IMR-90 (cell line): ENCODE measurements at places on chromosomes 12 and 14. TPM values are rescaled to one million over a fixed set of nuclear protein-coding genes. Genes with fewer than 3 reads are reported as not detected.

DNA sequence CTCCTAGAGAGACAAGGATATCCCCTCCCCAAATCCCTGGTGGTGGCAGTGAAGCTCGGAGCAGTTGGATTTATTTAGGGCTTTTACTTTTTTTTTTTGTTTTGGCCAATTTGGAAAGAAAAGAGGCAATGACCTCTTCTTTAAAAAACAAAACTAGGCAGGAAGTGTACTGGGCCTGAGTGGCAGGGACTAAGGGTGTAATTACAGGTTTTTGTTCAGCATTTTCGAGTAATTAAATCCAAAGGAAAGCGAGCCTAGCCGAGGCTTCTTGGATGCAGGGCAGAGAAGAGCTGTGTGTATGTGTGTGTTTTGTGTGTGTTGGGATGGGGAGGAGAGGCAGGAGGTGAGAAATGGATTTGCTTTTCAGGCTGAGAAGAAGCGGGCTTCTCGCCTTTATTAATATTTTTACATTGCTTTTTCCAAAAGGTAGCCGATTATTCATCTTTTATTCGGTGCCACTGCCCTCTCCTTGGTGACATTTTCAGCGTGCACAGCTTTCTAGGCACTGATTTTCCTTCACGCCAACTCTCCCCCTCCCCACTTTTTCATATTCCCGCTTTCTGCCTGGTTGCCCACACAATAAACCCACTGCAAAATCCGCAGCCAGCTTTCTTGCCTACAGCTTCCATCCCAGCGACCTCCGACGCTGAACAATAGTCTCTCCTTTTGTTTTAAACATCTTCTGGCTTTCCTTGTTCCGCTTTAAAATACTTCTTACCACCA lies 8.9 kb upstream of the IRF2BPL start:
- no peak for DNase-seq

- DNase-seq = no peak
Measured at GRCh38 chr14:105912641-105913180, 386.3 kb downstream of the TMEM121 start.

The SPIC gene
- total RNA-seq = not detected in 2 replicates

DNA sequence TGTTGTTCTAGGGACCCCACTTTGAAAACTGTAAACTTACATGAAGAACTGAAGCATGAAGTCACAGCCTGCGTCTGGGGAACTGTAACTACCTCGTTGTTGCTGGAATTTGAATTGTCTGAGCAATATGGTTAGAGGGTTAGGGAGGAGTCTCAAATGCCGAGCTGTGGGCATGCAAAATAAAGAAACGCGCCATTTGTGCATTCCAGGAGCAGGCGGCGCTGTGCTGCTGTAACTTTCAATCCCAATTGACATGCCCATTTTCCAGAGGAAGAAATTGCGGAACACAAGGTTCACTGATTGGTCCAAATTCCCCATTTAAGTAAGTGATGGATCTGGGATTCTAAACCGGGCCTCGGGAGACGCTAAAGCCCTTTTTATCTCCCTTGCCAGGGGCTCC lies 61.3 kb downstream of the ZNF664 start:
- DNase-seq = no peak

GRCh38 chr14:51704545-51704944 lies 52.8 kb downstream of the FRMD6 start:
- no peak for DNase-seq

The MYH7 gene
- not detected in 2 replicates for total RNA-seq

The SALL2 gene
- 2.8 and 2.9 TPM in 2 replicates for total RNA-seq

GRCh38 chr12:5456030-5456429 lies 24.1 kb downstream of the NTF3 start:
- DNase-seq = no peak

GRCh38 chr14:50061664-50062437 lies 54.5 kb downstream of the VCPKMT start:
- peak; percentile 56 for DNase-seq

The TGM1 gene
- total RNA-seq = 0.56 and 0.72 TPM in 2 replicates

The STAB2 gene
- not detected in 2 replicates for total RNA-seq

The PIWIL1 gene
- not detected in 2 replicates for total RNA-seq

DNA sequence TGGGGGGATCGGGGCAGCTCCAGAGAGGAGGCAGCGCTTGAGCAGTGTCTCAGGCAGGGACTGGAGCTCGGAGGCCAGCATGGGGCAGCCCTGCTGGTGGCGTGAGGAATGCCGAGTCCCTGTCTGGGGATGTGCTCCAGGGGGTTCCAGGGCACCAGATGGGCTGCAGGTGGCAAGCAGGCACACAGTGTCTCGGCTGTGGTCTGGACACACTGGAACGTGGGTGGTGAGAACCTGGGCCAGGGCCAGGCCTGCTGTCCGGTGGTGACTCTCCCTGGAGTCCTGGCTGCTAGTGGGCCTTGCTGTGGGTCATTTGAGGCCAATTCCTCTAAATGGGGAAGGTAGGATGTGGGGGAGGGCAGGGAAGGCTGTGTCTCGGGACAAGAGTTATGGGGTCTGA lies 199.4 kb upstream of the RTL1 start:
- no peak for DNase-seq

The ANKS1B gene
- 0.18 and 0.56 TPM in 2 replicates for total RNA-seq

DNA sequence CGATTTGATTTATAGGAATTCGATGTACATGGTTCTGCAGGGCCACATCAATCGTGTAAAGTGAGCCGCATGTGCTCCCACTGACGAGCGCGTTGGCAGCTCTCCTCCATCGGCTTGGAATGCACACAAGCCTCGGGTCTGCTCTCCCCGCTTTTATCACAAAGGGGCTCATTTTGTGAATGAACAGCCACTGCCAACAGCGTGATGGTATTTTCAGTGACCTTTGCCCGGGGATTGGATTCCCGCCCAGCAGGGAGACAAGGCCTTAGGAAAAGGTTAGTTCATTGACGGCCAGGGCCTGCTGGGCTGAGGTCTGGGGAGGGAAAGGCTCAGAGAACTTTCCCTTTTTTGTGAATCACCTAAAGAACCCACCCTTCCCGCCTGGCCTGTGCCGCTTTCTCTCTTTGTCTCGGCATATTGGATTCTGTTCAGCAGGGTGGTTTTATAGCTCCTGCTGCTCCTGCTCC lies 232.1 kb downstream of the MSRB3 start:
- no peak for DNase-seq

The EFS gene
- 2.2 and 2.5 TPM in 2 replicates for total RNA-seq

The NGB gene
- not detected in 2 replicates for total RNA-seq

The HNF1A gene
- under 0.01 TPM in 1 of 2 replicates, not detected in the other for total RNA-seq

GRCh38 chr14:75911883-75912282 lies 69.9 kb downstream of the TGFB3 start:
- DNase-seq = no peak

The COX8C gene
- total RNA-seq = not detected in 2 replicates

The TRPV4 gene
- total RNA-seq = 1.1 TPM in 2 replicates

The KRT78 gene
- total RNA-seq = not detected in 2 replicates

DNA sequence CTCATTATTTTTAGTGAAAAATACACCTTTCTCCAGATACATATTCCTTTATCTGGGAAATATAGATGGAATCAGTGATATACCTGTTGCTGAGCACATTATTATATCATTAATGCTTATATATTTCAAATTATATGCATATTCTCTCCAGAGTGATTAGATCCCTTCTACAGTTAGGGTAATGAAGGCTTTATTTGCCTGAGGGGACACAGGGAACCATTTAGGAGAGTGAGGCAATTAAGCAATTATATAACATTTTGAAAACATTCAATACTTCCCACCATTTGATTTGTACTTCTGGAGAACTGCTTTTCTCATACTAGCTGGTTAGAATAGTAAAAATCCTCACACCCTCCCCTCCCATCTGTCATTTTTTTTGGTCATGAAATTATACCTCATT lies 212.8 kb upstream of the NOVA1 start:
- no peak for DNase-seq

GRCh38 chr12:52147964-52148463 lies 43.8 kb downstream of the KRT80 start:
- DNase-seq = no peak

DNA sequence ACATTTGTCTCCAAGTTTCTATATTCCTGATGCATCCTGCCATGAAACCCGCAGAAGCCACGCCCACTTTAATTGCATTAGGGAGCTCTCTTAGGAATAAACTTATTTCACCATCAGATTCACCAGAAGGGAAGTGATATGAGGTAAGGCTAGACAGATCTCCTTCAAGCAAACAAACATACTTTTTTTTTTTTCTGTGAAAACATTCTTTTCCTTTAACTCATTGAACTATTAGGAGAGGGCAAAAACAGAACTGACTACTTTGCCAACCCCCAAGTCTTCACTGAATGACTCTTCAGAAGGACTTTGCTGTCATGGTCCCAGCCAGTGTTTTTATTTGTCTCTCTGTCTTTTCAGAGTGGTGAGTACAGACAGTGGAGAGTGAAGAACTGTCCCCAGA lies 48.4 kb downstream of the GTF2A1 start:
- peak; percentile 30 for DNase-seq

DNA sequence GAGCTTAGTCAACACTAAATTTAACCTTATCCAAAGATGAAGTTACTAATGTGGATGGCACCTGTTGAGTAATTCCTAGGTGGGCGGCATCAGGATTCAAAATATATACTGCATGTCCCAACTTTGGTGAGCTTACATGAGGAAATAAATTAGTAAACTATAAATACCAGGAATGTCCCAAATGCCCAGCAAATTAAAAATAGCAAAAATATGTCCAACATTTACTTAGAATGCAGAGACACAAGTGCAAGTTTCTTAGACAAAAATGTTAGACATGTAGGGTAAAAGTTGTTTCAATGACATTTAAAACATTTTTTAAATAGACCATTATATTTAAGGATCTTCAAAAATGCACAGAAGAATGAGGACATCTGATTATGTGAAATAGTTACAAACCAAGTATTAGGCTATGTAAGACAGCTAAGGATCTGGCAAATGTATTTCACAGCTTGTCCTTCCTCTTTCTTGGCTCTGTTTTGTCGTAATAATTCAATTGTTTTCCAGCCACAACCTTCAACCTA lies 115.9 kb downstream of the NAV3 start:
- DNase-seq = peak; percentile 19

DNA sequence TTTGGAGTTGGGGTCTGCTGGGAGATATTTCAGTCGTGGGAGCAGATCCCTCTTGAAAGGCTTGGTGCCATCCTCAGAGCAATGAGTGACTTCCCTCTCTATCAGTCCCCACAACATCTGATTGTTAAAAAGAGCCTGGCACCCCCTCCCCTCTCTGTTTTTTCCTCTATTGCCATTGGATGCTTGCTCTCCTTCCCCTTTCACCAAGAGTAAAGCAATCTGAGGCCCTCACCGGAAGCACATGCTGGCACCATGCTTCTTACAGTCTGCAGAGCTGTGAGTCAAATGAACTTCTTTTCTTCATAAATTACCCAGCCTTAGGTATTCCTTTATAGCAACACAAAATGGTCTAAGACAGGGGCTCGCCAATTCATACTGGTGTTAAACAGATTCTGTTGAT lies 99.1 kb upstream of the CCND2 start:
- DNase-seq = no peak

- no peak for DNase-seq
Measured at GRCh38 chr12:34625116-34625515, 602.8 kb downstream of the ALG10 start.

The GPR65 gene
- total RNA-seq = 0.18 and 0.28 TPM in 2 replicates

DNA sequence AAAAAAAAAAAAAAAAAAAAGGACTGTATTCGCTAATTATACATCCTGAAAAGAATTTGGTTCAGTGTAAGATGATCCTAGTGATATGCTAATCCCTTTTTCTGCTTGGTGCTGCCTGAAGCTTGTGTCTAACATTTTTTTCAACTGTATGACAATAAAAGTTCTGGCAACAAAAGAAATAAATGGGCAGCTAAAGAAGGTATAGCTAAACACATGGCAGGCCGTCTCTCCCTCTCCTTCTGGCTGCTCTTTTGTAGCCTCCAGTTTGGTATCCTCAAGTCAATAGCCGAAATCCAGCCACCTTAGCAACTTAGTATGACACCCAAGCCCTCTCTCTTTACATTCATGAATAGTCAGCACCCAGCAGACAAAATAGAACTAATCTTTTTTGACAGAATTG lies 198.3 kb upstream of the OTX2 start:
- DNase-seq = no peak

DNA sequence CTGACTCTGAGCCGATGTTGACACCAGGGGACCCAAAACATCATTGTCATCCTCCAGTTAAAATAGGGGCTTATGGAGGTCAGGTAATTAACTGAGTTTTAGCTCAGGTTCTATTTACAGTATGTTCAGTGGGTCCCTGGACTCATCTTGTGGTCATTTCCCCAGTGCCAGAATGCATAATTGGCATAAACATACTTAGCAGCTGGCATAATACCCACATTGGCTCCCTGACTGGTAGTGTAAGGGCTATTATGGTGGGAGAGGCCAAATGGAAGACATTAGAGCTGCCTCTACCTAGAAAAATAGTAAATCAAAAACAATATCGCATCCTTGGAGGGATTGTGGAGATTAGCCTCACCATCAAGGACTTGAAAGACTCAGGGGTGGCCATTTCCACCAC lies 350.9 kb downstream of the C12orf75 start:
- DNase-seq = no peak

- DNase-seq = no peak
Measured at GRCh38 chr12:25372969-25373817, 122.5 kb upstream of the KRAS start.

The ASIC1 gene
- total RNA-seq = 1.4 and 1.6 TPM in 2 replicates

The TPCN1 gene
- total RNA-seq = 2.0 and 2.5 TPM in 2 replicates

- DNase-seq = peak; percentile 18
Measured at GRCh38 chr14:32508281-32508680, 179.2 kb downstream of the AKAP6 start.

- DNase-seq = peak; percentile 94
Measured at GRCh38 chr12:111942557-111942956, 70.4 kb downstream of the TMEM116 start.

The DACT1 gene
- total RNA-seq = 8.1 and 9.7 TPM in 2 replicates

The PMEL gene
- total RNA-seq = 1.4 and 1.7 TPM in 2 replicates

The CMAS gene
- 9.5 and 19.4 TPM in 2 replicates for total RNA-seq

DNA sequence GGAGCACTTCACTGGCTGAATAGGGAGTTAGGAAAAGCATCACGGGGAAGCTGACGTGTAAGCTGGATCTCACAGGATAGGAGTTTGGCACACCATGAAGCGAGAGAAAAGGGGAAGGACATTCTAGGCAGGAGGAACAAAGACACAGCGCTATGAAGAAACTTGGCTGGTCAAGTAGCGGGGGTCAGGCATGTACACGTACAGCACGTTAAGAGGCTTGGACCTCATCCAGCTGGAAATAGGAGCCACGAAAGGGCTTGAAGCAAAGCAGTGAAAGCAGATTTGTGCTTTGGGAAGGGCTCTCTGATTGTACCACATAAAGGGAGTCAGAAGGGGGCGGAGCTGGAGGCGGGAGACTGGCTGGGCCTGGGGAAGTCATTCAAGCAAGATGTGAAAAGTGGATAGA lies 19.6 kb upstream of the GALNT8 start:
- DNase-seq = peak; percentile 63
